ENCODE measurements at places on chromosomes 7 and 10.

DNA sequence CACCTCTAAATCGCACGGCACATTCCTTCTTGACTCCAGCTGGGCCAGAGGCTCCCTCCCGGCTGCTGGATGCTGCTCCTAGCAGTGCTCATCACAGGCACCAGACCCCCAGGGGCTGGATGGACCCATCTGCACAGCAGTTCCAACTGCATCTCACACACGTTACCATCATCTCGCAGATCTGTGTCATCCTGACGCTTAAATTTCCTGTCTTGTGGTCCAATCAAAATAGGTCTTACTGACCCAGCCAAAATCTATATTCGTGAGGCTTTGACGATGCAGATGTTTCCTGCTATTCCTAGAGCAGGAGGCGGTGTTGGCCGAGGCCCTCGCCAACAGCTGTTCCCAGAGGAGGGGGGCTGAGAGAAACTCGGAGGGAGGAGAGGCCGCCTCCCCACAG, 108.0 kb downstream of the MKI67 start:
- no peak for DNase-seq

DNA sequence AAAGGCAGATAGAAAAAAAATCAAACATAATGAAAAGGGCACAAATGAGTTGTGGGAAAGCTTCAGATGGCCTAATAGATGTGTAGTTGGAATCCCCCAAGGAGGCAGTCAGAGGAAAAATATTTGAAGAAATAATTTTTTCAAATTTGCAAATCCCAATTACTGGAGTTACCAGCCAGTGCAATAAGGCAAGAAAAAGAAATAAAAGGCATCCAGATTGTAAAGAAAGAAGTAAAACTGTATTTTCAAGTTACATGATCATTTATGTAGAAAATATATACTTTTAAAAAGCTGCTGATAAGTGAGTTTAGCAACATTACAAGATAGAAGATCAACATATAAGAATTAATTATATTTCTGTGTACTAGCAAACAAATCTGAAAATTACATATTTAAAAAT, 329.0 kb downstream of the SDK1 start:
- DNase-seq: no peak

GRCh38 chr10:15155978-15156656, 12.4 kb downstream of the NMT2 start:
- DNase-seq: no peak

DNA sequence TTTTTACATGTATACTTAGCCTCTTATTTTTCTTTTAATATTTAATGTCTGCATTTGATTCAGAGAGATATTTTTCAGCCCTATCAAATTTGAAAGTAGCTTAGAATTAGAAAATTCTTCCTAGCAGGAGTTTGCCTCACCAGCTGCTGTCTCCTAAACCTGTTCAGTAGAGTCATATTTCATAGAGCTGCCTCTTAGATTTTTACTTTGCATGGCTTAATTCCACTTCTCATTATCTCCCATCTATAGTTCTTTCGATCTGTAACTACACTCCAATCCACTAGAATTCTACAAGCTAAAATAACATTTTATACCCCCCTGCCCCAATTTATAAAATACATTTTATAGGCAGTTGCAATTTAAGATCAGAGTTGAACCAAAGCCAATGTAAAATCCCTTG, 227.0 kb downstream of the ANK3 start:
- no peak for DNase-seq

GRCh38 chr7:31017721-31018120, 34.4 kb upstream of the ADCYAP1R1 start:
- no peak for DNase-seq

- DNase-seq: no peak
Observed at GRCh38 chr7:29955799-29956486, 33.7 kb downstream of the SCRN1 start.

- no peak for DNase-seq
Observed at GRCh38 chr10:6877722-6878392, 297.8 kb upstream of the PRKCQ start.

DNA sequence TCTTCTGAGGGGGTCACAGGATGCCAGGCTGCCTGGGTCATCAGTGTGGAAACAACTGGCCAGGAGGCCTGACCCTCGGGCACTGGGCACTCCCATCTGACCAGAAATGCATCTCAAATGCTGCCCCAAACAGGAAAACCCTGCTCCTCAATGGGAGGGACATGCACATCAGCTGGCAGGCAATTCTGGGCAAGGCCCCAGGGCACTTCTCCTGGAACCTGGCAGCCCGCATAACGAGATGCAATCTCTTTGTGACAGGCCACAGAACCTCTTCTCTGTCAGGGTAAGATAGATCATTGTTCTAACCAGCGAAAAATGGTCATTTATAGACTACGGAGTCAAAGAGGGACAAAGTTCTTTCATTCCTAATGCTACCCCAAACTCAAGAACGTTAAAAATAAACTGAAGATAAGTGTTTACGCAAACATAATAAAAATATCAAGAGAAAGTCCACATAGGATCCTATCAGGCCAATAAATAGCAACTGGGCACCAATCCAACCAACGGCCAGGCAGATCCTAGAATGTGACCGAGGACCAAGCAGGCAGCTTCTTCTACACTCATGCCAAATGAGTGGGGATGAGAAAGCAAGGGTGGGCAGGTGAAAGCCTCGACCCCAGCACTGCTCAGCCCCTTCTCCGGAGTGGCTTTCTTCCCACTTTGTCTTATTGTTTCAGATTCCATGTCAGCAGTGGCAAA, 212.3 kb downstream of the TCERG1L start:
- DNase-seq: no peak

GRCh38 chr7:104217620-104218019, 9.8 kb upstream of the ORC5 start:
- no peak for DNase-seq

GRCh38 chr10:86730227-86730626, 26.2 kb upstream of the BMPR1A start:
- no peak for DNase-seq

- DNase-seq: no peak
Observed at GRCh38 chr7:74575083-74575784, 82.3 kb upstream of the GTF2I start.
